ENCODE measurements at places on chromosomes 6 and 20.

DNA sequence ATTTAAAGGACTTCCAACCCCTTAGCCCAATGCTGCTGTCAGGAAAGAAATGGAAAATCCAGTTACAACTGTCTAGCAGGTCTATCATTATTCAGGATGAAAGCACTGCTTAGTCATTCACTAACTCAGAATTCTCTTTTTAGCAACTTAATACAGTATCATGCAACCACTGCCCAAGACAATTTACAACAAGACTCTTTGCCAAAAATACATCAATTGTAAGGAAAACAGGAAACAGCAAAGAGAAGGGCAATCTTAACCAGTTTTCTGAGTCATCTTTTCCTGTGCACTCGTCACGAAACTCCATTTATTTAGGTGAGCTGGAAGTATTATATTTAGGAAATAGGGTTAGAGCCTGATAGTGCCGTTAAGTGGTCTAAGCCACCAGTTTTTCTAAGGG lies 1197.7 kb upstream of the CITED2 start:
- no peak for DNase-seq

DNA sequence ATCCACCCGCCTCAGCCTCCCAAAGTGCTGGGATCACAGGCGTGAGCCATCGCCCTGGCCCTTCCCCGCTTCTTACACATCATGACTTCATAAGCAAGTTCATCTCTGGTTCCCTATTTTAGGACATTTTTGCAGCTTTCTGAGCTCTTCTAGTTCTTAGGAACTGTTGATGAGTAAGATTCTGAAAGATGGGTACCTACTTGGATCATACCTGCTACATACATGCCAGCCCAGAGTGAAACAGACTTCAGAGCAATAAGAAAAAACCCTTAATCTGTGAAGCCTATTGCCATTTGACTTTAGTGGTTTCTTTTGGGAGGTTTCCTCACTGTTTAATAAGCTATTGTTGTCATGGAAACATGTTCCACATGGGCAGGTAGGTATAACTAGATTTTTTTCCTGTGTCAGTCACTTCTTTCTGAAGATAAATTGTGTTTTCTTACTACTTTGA lies 27.9 kb upstream of the TMEM217 start:
- DNase-seq, result no peak

- DNase-seq, result no peak
These were observed 31.8 kb upstream of the RALGAPA2 start for GRCh38 chr20:20744170-20744725.

GRCh38 chr6:151652325-151652724 lies 155.2 kb upstream of the ESR1 start:
- no peak for DNase-seq

DNA sequence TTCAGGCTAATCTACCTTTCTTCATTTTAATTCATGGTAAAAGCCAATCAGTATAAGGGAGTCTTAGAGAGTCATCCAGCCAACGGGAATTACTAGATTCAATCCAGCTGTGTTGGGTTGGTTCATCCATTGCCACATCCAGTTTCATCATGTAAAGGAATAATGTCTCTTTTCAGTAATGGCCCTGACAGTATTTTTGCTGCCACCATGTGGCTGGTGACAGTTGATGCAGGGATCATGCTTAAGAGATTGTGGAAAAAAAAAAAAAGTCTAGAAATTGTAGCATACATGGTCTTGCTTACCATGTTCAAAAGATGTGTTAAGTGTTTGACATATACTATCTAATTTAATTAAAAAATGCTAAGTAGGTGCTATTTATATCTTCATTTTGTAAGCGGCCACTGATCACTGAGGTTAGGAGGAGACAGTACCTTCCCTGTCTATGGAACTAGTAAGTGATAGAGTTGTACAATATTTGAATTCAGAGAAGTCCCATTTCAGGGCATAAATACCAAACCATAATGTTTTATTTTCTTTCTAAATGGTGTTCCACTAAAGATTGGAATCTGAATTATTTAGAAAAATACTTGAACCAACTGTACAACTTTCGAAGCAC lies 135.9 kb downstream of the KHDRBS2 start:
- peak; percentile 1 for DNase-seq

GRCh38 chr20:39954621-39955020 lies 734.4 kb downstream of the MAFB start:
- no peak for DNase-seq

DNA sequence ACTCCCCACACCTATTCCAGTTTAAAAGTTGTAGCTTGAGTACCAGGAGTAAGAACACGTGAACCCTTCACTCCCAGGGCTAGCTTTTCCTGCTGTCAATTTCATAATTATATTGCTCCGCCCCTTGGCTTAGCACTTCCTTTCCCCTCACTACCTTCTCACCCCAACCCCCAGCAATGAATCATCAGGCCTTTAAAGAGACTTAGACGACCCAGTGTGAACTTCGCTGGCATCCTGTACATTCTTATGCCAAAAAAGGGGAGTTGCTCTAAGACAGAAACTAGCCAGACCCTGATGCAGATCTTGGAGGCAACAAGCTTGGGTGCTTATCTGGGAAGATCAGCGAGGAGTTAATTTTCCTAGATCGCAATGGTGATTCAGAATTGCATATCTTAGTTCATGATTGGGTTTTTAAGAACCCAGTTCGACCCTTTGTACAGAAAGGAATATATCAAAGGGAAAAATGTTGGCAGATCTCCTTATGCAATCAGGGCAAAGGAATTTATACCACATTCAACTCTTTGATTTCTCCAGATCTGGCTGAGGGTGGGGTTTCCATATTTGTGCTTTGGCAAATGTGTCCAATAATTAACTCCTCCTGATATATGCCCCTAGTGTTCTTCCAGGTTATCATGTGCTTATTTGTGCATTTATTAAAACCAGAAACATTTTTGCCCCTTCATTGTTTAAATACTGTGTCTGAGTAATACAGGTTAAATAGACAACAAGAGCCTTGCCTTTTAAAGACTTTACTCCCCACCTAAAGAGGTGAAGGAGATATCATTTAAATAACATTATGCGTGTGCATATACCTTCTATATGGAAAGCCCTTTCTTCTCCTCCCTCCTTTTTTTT lies 8.1 kb upstream of the ATXN1 start:
- DNase-seq, result no peak

- no peak for DNase-seq
These were observed 133.0 kb upstream of the RUNX2 start for GRCh38 chr6:45195137-45195536.

- DNase-seq, result peak; percentile 80
These were observed 864 bp upstream of the BCLAF1 start for GRCh38 chr6:136290410-136291010.

- no peak for DNase-seq
These were observed 4.9 kb downstream of the SRMS start for GRCh38 chr20:63542696-63543095.

- DNase-seq, result no peak
These were observed 32.5 kb downstream of the PREP start for GRCh38 chr6:105370351-105370750.

GRCh38 chr20:61424011-61424627 lies 172.1 kb downstream of the CDH4 start:
- no peak for DNase-seq

GRCh38 chr20:16205507-16205906 lies 367.7 kb downstream of the KIF16B start:
- DNase-seq, result no peak

- DNase-seq, result peak; percentile 57
These were observed at the start of gene COQ3 for GRCh38 chr6:99393698-99394531. TSS of gene COQ3 (minus strand) at chr6:99394195. CDS start at chr6:99394179, 16 bp downstream.

- no peak for DNase-seq
These were observed 157.3 kb downstream of the BACH2 start for GRCh38 chr6:90139272-90139817.

DNA sequence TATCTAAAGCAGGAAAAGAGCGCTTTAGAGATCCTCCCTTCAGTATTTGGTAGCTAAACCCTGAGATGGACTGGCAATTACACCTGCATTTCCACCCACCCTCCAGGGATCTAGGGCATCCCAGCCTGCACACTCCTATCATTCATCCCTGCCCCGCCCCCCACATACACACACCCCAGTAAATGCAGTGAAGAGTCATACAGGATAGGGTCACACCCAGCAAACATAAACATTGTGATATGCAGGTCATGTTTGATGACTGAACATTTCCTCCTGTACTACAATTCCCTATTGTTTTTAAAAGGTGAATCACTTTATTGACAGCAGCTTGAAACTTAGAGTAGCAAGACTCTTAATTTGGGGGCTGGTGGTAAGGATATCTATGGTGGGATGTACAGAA lies 112.9 kb downstream of the FOXO3 start:
- DNase-seq, result no peak

GRCh38 chr6:122740091-122740490 lies 39.4 kb upstream of the FABP7 start:
- DNase-seq, result no peak

DNA sequence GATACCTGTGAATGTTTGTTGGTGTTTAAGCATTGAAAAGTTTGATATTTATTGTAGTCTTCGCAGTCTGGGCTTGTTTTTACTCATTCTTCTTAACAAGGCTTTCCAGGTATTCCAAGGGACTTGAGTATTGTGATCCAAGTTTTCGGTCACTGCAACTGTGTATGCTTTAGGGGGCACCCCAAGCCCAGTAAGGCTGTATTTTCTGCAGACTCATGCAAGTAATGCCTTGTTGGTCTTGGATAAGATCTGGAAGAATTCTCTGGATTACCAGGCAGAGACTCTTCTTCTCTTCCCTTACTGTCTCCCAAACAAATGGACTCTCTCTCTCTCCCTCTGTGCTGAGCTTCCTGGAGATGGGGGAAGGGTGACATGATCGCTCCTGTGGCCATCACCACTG lies 82.1 kb downstream of the RFPL4B start:
- no peak for DNase-seq

DNA sequence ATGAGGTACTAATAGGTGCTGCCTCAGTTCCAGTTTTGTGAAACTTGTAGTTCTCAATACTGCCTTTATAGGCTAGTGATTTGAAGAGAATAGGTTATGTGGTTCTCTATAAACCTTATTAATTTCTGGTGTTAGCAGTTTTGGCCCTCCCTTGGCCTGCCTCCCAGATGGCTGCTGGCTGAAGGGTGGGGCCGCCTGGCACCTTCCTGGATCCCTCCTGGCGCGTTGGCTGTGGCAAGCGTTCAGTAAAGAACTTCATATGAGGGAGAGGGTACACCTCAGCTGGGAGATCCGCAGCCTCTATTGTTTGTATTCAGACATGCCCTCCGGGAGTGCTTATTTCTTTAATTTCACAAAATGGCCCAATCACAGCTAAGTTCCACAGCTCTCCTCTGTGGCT lies 51.9 kb downstream of the FAM120B start:
- DNase-seq, result no peak

DNA sequence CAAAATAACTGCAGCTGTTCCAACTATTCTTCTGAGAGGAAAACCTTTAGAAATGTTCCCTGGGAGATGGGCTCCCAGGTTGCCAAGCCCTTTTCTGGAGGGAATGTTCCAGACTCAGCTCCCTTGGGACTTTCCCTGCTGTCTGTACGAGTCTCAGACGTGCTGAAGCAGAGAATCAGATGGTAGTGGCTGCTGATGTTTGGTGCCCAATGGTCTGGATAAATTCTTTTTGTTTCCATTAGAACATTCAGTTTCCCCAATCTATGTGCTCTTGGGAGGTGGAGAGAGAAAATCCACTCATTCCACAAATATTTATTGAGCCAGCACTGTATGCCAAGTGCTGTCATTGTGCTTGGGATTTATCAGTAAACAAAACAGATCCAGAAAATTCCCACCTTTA lies 40.0 kb downstream of the SNHG17 start:
- no peak for DNase-seq

GRCh38 chr20:21920211-21920610 lies 214.7 kb downstream of the PAX1 start:
- DNase-seq, result no peak

DNA sequence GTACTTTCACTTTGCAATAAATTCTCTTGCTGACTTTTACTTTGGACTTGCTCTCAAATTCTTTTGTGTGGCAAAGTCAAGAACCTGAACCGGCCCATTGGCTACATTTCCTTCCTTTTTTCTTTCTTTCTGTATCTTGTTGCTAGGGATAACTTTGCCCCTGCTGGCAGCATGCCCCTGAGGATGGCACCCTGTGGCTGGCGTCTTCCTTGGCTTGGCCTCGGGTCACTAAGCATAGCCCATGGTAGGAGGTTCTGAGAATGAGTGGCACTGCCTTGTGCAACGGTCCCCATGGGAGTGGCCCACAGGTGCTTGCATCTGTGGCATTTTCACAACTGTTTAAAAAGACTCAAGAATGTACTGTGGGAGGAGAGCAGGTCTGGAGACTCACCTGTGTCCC lies 14.0 kb upstream of the HLA-F start:
- no peak for DNase-seq

GRCh38 chr6:27592481-27593199 lies 119.7 kb upstream of the ZNF184 start:
- DNase-seq, result no peak

- DNase-seq, result no peak
These were observed 54.1 kb downstream of the FGD2 start for GRCh38 chr6:37059344-37060194.

GRCh38 chr6:89145956-89146717 lies at the start of gene PM20D2:
TSS of gene PM20D2 (plus strand) at chr6:89146055. CDS start at chr6:89146145, 90 bp downstream.
- DNase-seq, result peak; percentile 53

GRCh38 chr20:57450931-57451330 lies 59.7 kb downstream of the RBM38 start:
- no peak for DNase-seq

GRCh38 chr6:26272171-26272637 lies 92.8 kb upstream of the BTN3A2 start:
- no peak for DNase-seq

DNA sequence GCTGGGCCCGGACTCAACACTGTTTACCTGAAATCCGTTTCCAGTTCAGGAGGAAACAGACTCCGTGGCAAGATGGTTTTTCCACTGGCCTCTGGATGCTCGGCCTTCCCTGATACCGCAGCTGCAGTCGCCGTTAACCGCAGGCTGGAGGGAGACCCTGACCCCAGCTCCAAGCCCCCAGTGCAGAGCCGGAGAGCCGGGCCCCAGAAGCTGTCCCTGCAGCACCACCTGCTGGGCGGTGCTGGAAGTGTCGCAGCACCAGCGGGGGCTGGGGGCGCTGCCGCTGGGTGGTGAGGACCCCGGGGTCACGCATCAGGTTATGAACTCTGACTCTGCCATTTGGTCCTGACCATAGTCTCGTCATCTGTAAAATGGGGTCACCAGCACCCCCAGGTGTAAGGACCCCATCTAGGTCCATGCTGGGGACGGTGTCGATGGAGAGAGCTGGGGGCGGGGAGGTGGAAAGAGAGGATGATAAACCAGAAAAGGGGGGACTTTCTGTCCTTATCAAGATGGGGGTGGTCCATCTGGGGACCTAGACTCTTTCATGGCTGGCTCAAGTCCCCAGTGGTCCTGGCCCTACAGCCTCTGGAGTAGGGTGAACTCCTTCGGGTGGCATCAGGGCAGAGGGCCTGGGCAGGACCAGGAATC lies 20.8 kb upstream of the CHRNA4 start:
- DNase-seq, result peak; percentile 43

Data from thymus (tissue), 14 donors.